Fibroblast of the aortic adventitia (primary cell): ENCODE measurements at places on chromosomes 7 and 10. TPM values are rescaled to one million over a fixed set of nuclear protein-coding genes. Genes with fewer than 3 reads are reported as not detected.

- DNase-seq, result no peak
Observed at GRCh38 chr7:128458956-128459355, 3.3 kb downstream of the HILPDA start.

Gene SLC13A1
- total RNA-seq, result not detected in 2 replicates

- DNase-seq, result no peak
Observed at GRCh38 chr10:63355682-63356081, 110.1 kb downstream of the JMJD1C start.

- peak; percentile 42 for DNase-seq
Observed at GRCh38 chr10:14374745-14375445, 44.2 kb upstream of the FRMD4A start.

Gene LAMB4
- total RNA-seq, result 0.08 and 0.45 TPM in 2 replicates
